ENCODE measurements at places on chromosomes 5 and 9. TPM values are rescaled to one million over a fixed set of nuclear protein-coding genes. Genes with fewer than 3 reads are reported as not detected.

Gene FOXD4L4
- 0.10 TPM for polyA plus RNA-seq

Gene RFESD
- polyA plus RNA-seq: 1.1 TPM

Gene C9orf153
- polyA plus RNA-seq: 0.25 TPM

Gene GABRA6
- not detected for polyA plus RNA-seq

Gene PAM
- polyA plus RNA-seq: 79.1 TPM

Measured in HepG2 (cell line).